ENCODE measurements at places on chromosomes 3 and 15. TPM values are rescaled to one million over a fixed set of nuclear protein-coding genes. Genes with fewer than 3 reads are reported as not detected.

Gene SNX22
- 0.57 TPM for total RNA-seq

Gene MAP1A
- total RNA-seq: 0.65 TPM

Gene SPINK8
- not detected for total RNA-seq

Gene RAB6B
- total RNA-seq: 0.98 TPM

Gene OR5K1
- total RNA-seq: not detected

Gene CCR8
- total RNA-seq: not detected

Gene PLD1
- 65.4 TPM for total RNA-seq

Gene MYO5A
- 155 TPM for total RNA-seq

Gene FEZF2
- total RNA-seq: not detected

Gene OIP5
- 4.2 TPM for total RNA-seq

Gene LRRC31
- not detected for total RNA-seq

Gene CCR2
- not detected for total RNA-seq

Gene NIT2
- total RNA-seq: 14.4 TPM

Gene FMN1
- total RNA-seq: 0.33 TPM

Gene MELTF
- 5.3 TPM for total RNA-seq

Gene SENP8
- 1.3 TPM for total RNA-seq

Gene FGF7
- 0.98 TPM for total RNA-seq

Gene ANKRD34C
- total RNA-seq: not detected

Gene SERPINI2
- total RNA-seq: not detected

Gene ANKUB1
- total RNA-seq: not detected

Gene CORO2B
- total RNA-seq: 4.2 TPM

Gene ELP6
- 33.6 TPM for total RNA-seq

Gene VILL
- 5.8 TPM for total RNA-seq

Gene IQCH
- 1.6 TPM for total RNA-seq

Gene MST1
- total RNA-seq: 2.6 TPM

Gene KAT2B
- 13.4 TPM for total RNA-seq

Gene ITIH1
- not detected for total RNA-seq

Gene CNTN4
- total RNA-seq: 0.33 TPM

Gene PPP1R14D
- not detected for total RNA-seq

Gene FRMD5
- total RNA-seq: 12.7 TPM

Gene GUCA1C
- not detected for total RNA-seq

Gene DUOXA2
- not detected for total RNA-seq
